CD4-positive, alpha-beta memory T cell (primary cell): ENCODE measurements at places on chromosomes 7 and 10. TPM values are rescaled to one million over a fixed set of nuclear protein-coding genes. Genes with fewer than 3 reads are reported as not detected.

Gene SFR1
- total RNA-seq = 12.4 TPM

Gene SEMA3C
- 0.47 TPM for total RNA-seq

Gene NODAL
- total RNA-seq = not detected

Gene UTF1
- not detected for total RNA-seq

Gene EN2
- total RNA-seq = not detected

Gene LRGUK
- total RNA-seq = 0.55 TPM

Gene ANAPC16
- total RNA-seq = 114 TPM

DNA sequence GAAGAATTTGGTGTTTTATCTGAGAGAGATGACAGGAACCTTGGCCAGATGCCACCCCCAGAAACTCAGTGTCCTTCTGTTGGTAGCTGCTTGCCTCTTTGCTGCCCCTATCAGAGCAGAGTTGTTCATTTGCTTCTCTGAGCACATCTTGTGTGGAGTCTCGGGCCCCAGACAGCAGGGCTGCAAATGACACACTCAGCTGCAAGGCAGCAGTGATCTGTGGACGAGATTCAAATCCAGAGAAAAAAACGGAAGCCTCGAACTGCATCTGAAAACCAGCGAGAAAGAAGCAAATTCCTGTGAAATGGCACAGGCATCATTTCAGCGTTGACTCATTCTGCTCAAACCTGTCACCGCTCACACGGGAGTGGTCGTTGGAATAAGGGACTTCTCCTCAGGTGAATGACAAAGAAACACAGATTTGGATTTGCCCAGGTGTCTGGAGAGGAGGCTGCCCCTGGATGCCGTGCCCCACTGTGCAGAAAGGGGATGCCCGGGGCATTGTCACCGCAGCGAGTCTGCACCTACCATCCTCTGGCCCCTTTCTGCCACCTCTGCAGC lies 144.7 kb downstream of the PFKFB3 start:
- H3K27ac ChIP-seq = peak overlapping the region; percentile 55
- no peak for DNase-seq
- H3K4me1 ChIP-seq = peaks cover 31% of the 10 kb centered on the region

- no peaks in the 10 kb centered on the region for H3K36me3 ChIP-seq
- H3K4me1 ChIP-seq = no peaks in the 10 kb centered on the region
- no peak for DNase-seq
- H3K4me3 ChIP-seq = no peak overlapping the region
- H3K27ac ChIP-seq = no peak overlapping the region
- no peaks in the 10 kb centered on the region for H3K27me3 ChIP-seq
Measured at GRCh38 chr7:70512761-70513160, 619.2 kb upstream of the GALNT17 start.

GRCh38 chr7:18684916-18685315 lies 189.4 kb downstream of the HDAC9 start:
- no peak overlapping the region for H3K27ac ChIP-seq
- no peak for DNase-seq
- no peak overlapping the region for H3K4me3 ChIP-seq

DNA sequence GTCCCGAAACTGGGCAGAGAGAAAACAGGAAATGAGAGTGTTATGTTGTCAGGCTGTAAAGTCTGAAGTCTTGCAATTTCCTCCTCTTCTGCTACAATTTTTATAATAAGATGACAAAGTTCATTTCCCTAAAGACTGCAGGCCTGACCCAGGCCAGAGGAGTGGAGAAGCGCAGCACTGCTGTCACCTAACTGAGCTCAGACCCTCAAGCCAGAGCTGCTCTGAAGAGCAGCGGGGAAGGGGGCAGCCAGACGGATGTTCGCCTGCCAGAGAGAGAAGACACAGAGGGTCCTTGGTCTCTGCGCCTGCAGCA lies 12.6 kb upstream of the AOAH start:
- DNase-seq = no peak
- H3K4me3 ChIP-seq = no peak overlapping the region
- no peak overlapping the region for H3K27ac ChIP-seq
- H3K36me3 ChIP-seq = no peaks in the 10 kb centered on the region
- no peaks in the 10 kb centered on the region for H3K27me3 ChIP-seq
- H3K4me1 ChIP-seq = peaks cover 13% of the 10 kb centered on the region

DNA sequence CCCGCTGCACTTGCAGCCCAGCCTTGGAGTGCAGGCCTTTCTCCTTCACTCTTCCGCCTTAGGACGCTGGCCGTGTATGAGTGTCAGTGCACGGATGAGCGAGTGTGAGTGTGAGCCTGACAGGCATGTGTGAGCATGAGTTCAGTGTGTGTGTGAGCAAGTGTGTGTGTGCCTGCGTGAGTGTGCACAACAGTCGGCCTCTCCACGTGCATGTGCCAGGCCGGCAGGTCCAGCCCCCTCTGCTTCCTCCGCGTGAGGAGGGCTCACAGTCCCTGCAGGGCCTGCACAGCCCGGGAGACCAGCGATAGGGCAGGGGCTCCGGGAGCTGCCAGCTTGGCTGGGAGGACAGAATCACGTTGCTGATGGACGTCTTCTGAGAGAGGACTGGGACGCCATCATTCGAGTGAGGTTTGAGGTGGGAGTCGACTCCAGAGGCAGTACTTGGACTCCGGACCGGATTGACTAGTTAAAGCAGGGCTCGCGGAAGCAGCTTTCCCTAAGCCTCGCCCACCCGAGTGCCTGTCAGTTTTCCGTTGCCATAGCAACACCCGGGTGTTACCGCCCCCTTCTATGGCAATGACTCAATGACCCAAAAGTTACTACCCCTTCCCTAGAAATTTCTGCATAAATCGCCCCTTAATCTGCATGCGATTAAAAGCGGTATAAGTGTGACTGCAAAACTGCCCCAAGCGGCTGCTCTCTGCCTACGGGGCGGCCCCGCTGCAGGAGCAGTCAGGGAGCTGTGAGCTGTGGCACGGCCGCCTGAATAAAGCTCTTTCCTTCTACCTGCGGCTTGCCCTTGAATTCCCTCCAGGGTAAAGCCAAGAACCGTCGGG lies 19.6 kb upstream of the CFAP46 start:
- peak; percentile 74 for DNase-seq
- no peaks in the 10 kb centered on the region for H3K27me3 ChIP-seq
- H3K4me1 ChIP-seq = peaks cover 10% of the 10 kb centered on the region
- H3K36me3 ChIP-seq = no peaks in the 10 kb centered on the region
- peak overlapping the region; percentile 18 for H3K27ac ChIP-seq
- H3K4me3 ChIP-seq = peak overlapping the region; percentile 76

GRCh38 chr7:94324380-94325121 lies 70.1 kb upstream of the COL1A2 start:
- no peaks in the 10 kb centered on the region for H3K27me3 ChIP-seq
- no peak for DNase-seq
- H3K4me3 ChIP-seq = no peak overlapping the region
- H3K36me3 ChIP-seq = no peaks in the 10 kb centered on the region

DNA sequence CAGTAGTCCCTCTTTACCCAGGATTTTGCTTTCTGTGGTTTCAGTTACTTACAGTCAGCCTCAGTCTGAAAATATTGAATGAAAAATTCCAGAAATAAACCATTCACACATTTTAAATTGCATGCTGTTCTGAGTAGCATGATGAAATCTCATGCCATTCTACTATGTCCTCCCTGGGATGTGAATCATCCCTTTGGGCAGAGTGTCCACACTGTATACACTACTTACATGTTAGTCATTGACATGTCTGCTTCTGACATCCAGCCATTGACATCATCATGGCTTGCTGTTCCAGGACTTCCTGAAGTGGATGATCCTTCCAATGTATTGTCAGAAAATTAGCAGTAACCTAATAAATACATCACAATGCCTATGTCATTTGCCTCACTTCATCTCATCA lies 34.6 kb upstream of the MALRD1 start:
- H3K36me3 ChIP-seq = no peaks in the 10 kb centered on the region
- no peak for DNase-seq
- no peak overlapping the region for H3K27ac ChIP-seq
- no peak overlapping the region for H3K4me3 ChIP-seq
- H3K4me1 ChIP-seq = no peaks in the 10 kb centered on the region

- H3K4me3 ChIP-seq = no peak overlapping the region
- no peak overlapping the region for H3K27ac ChIP-seq
- no peaks in the 10 kb centered on the region for H3K4me1 ChIP-seq
- no peaks in the 10 kb centered on the region for H3K36me3 ChIP-seq
- no peaks in the 10 kb centered on the region for H3K27me3 ChIP-seq
Measured at GRCh38 chr7:45585628-45586027, 11.5 kb downstream of the ADCY1 start.

DNA sequence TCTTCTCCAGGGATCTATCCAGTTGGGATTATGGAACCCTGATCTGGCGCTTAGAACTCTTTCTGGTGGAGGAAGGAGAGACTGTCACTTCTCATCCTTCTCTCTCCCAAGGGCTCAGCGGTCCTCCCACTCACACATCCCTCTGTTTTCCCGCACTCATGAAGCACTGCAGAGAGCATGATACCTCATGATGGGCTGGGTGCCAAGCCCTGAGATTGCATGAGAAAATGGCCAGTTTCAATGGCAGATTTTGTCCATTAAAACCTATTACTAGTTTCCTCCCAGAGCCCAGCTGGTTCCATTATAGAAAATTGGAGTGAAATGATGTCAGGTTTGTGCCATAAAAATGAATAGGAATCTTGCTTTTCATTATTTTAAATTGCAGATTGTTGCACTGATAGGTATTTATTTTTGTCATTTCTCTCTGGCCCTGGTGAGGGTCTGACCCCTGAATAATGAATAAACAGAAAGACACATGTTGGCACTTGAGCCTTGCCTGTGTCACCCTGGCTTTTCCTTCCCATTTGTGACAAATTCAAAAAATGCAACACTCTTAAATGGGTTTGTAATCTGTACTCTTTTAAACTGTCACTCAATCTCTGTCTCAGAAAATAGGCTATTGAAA lies 1151.1 kb downstream of the TYW1 start:
- no peaks in the 10 kb centered on the region for H3K27me3 ChIP-seq
- H3K4me3 ChIP-seq = no peak overlapping the region
- DNase-seq = no peak

DNA sequence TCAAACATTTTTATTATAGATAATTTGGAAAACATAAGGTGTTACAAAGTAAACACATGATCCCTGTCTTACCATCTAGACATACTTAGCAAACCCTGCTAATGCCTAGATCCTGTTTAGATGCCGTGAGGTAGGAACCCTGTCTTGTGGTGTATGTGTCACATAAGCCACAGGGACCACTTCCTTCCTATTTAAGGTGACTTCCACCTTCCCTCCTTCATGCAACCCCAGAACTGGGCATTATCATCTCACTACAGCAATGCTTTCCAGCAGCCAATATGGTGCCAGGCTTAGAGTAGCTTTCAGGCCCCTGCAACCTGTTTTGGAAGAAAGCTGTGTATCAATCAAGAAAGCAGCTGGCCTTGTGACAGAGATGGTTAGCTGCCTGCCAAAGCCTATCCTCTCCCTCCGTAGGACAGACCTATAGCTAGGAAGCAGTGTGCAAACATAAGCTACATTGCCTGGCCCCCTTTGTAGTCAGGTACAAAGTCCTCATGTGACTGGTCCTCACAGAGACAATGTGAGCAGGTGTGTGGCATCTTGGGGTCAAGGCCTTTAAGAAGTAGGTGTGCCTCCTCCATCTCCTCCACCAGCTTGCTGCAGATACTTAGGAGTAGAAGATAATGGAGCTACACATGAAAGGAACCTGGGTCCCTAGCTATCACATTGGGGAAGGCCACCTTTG lies 146.8 kb downstream of the SPAG6 start:
- no peaks in the 10 kb centered on the region for H3K27me3 ChIP-seq
- H3K27ac ChIP-seq = no peak overlapping the region
- DNase-seq = peak; percentile 36

GRCh38 chr10:62919776-62920175 lies 103.6 kb upstream of the EGR2 start:
- H3K27me3 ChIP-seq = no peaks in the 10 kb centered on the region
- H3K4me1 ChIP-seq = no peaks in the 10 kb centered on the region
- no peak overlapping the region for H3K4me3 ChIP-seq
- no peak overlapping the region for H3K27ac ChIP-seq
- no peak for DNase-seq
- no peaks in the 10 kb centered on the region for H3K36me3 ChIP-seq
